H54 (cell line): ENCODE measurements at places on chromosomes 4 and X.

DNA sequence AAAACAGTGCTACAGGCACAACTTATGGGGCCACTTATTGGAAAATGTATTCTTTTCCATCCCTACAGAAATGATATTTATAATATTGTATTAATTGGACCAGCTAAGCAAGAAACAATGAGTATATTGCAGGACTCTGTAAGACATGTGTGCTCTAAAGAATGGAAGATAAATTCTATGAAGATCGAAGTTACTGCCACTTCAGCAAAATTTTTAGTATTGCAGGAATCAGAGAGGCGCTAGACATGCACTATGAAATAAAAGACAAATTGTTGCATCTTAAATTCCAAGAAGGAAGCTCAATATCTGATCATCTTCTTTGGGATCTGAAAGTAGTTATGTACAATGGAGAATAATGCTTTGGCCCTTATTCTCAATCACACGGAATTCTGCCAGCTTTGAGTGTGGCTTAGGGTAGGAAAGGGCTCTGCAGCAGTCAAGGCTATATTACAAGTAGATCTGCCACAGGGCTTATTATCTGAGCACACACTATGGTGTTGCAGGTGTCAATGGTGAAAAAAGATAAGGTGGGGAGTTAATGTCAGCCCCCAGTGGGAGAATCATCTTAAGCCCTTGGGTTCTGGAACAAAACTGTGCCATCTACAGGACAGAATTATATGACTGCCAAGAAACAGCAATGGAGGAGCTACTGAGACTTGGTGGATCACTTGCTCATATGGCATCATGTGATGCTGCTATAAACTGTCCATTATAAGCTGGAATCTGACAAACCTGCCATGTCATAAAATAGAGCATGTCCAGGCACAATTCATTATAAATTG lies 334.0 kb upstream of the NDST3 start:
- DNase-seq, result no peak

DNA sequence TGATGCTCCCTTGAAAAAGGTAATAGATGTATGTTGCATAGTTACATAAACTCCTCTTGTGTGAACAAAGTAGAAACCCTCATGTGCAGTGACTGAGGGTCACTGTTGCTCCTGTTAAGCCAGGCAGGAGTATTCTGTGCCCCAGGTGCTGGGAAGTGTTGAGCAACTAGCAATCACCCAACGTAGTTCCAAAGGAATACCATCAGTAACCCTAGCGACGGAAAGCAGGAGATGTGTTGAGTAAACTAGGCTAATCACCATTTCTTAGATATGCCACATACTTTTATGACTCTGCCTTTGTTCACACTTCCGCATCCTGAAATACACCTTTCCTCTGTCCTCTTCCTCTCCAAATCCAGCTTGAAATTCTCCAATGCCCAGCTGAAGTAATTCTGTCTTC lies 50.9 kb upstream of the TAB3 start:
- no peak for DNase-seq

DNA sequence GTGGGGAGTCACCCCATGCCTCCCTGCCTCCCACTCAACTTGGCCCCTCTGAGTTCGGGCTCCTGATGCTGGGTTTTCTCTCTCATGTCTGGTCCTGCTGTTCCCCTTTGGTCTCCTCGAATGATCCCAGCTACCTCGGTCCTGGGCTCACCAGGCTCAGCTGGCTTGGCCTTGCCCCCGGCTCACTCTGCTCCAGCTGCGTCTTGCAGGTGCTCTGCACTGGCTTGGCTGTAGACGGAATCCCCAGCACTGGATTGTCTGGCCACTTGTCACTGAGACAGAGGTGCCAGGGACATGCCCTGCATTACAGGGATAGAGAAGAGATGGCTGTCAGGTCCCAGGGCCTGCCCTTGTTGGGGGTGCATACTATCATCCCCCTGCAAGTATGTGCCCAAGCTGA lies 41.6 kb upstream of the NYX start:
- DNase-seq, result no peak

DNA sequence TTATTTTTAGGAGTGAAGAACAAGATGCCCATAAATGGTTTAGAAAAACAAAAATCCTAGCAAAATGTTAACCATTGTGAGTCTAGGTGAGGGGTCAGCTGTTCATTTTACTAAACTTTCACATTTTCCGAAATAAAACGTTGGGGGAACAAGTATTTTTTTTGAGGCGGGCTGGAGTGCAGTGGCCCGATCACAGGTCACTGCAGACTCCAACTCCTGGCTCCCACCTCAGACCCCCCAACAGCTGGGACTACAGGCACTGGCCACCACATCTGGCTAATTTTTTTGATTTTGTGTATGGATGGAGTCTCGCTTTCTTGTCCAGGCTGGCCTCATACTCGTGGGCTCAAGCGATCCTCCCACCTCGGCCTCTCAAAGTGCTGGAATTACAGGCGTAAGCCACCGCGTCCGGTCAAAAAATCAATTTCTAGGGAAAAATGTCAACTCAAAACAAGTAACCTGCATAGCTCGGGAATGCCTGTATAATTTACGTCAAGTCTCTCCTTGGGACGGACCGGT lies 742 bp upstream of the TAF1 start:
- no peak for DNase-seq

- DNase-seq, result no peak
Observed at GRCh38 chrX:38117485-38117884, 103.2 kb downstream of the SRPX start.

- DNase-seq, result no peak
Observed at GRCh38 chr4:124019749-124020549, 623.4 kb downstream of the SPRY1 start.

DNA sequence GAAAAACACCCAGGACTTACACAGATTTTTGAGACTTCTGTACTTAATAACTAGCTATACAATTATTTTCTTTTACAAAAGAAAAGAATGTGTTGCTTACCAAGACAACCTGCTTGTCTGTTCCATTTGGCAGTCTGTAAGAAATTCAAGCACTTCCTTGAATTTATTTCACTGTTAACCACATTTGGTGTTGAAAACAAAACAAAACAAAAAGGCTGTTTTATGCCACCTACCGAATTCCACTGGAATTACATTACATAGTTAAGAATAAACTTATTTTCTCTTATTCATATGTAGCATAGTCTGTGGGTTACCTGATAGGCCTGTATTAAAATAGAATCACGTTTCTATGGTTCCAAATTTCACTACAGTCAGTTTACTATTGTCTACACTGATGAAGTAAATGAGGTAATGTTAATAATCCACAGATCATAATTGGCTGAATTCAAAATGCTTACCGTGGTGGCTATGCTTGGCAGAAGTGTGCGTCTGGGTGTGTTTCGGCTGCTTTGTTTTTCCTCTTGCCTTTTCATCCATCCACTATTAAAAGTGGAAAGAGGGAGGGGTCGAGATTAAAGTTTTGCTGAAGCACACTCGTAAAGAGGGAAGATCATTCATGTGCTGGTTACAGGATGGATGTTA lies at the start of gene TLR1:
TLR1 (minus strand) TSS at position 138 of the 642 bp plus-strand sequence. CDS start 5,960 bp downstream, outside the sequence.
- DNase-seq, result no peak

- DNase-seq, result no peak
Observed at GRCh38 chr4:177393236-177393635, 49.0 kb downstream of the AGA start.

DNA sequence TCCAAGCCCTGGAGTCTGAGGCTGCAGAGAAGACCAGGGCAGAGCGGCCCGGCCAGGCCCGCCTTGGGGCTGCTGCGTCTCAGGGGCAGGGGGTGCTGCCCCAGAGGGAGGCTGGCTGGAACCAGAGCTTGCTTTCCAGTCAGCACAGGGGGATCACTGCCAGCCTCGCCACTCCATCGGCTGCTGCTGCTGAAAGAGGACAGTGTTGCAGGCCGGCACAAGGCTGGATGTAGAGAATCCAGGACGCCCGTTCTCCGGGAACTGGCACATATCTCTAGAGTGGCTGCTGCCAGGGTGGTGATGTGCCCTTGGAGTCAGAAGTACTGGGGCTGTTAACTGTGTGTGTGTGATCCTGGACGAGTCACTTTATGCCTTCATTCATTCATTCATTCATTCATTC lies 31.9 kb upstream of the SORCS2 start:
- DNase-seq, result no peak

DNA sequence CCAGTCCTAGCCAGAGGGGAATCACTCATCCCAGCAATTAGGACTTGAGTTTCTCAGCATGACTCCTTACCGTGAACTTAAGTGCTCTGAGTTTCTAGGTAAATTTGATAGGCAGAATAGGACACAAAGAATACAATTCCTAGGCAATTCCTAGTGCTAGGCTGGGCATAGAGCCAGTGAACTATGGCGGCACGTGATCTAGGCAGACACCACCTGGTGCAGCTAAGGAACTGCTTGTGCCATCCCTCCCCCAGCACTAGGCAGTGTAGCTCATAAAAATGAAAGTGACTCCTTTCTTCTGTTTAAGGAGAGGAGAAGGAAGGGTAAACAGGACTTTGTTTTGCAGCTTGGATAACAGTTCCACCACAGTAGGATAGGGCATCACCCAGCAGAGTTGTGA lies 736.3 kb upstream of the PCDH7 start:
- no peak for DNase-seq

GRCh38 chr4:92101737-92102172 lies 202.0 kb upstream of the GRID2 start:
- peak; percentile 2 for DNase-seq

- DNase-seq, result no peak
Observed at GRCh38 chrX:86149119-86149518, 868 bp downstream of the DACH2 start.

GRCh38 chrX:23434356-23434884 lies 99.8 kb downstream of the PTCHD1 start:
- DNase-seq, result no peak

- no peak for DNase-seq
Observed at GRCh38 chr4:54255881-54256280, 26.8 kb downstream of the PDGFRA start.

DNA sequence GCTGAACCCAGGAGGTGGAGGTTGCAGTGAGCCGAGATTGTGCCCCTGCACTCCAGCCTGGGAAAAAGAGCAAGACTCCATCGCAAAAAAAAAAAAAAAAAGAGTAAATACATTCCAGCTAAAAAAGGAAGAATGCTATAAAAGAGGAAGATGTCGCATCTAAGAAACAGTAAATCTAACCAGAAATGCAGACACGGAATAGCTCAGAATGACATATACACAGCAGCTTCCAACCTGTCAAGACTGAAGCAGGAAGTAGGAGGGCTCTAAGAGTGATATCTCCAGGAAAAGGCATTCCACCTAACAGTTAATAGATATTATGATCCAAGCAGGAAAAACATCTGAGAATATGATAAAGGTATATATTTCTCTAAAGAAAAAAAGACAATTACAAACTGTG lies 16.0 kb downstream of the CLOCK start:
- DNase-seq, result no peak

- no peak for DNase-seq
Observed at GRCh38 chrX:153468008-153468580, 2.3 kb downstream of the HAUS7 start.

DNA sequence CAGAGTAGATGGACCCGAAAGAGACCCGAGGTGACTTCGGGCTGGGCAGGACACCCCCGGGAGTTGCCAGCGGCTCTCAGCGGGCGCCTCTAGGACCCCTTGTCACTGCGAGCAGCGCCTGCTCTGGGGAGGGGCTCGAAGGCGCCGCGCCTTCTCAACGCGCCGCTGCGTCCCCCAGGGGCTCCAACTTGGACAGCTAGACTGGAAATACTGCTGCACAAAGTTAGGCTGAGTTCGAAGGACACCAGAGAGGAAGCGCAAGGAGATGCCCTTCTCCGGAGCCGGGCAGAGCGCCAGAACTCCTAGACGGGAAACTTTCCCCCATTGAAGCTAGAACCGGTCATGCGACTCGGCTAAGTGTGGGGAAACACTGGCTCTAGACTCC lies 493 bp upstream of the KCNIP4 start:
- DNase-seq, result no peak

- no peak for DNase-seq
Observed at GRCh38 chr4:43242606-43243005, 350.1 kb downstream of the GRXCR1 start.

DNA sequence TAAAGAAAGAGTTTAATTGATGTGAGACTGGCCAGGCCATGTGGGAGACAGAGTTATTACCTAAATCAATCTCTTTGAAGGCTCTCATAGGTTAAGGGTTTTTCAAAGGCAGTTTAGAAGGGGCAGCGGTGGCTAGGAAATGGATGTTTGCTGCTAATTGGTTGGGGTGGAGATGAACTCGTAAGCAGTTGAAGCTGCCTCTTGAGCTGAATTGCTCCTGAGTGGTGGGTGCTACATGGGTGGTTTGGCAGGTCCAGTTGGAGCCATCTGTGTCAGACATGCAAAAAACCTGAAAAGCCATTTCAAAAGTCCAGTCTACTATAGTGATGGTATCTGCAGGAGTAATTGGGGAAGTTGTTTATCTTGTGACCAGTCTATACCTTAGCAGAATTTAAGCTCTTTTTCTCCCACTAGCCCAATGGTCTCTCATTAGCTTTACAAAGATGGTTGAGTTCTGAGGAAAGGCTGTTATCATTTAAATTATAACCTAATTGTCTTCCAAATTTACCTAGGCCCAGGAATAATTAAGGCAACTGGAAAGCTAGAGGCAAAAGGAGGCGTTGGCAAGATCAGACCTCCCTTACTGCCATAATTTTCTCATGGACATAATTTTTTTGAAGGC lies 762.4 kb upstream of the FRG1 start:
- no peak for DNase-seq

GRCh38 chrX:85808217-85808616 lies 239.1 kb downstream of the CHM start:
- DNase-seq, result no peak

DNA sequence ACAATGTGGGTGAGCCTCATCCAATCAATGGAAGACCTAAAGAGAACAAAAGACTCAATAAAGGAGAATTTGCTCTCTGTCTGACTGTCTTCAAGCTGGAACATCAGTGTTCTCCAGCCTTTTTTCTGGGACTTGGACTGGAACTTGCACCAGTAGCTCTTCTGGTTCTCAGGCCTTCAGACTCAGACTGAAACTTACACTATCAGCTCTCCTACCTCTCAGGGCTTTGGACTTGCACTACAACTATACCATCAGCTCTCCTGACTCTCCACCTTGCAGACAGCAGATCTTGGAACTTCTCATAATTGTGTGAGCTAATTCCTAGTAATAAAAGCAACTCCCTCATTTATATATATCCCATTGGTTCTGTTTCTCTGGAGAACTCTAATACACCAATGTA lies 185.9 kb downstream of the SMIM20 start:
- no peak for DNase-seq

DNA sequence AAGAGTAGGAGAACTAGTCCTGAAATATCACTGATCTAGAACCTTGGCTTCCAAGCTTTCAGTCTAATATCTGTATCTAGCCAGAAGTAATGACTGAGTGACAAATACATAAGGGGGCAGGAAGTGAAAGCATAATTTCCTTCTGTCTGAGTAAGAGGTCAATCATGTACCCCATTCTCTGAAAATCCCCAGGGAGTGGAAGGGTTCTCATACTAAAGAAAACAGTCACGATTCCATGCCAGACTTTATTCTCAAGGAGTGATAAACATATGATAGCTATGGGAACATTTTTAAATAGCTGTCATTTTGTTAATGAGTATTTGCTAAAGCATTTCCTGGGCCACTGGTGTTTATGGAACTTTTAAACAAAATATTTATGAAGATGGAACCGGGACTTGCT lies 308.5 kb downstream of the ARHGAP24 start:
- DNase-seq, result no peak

- DNase-seq, result no peak
Observed at GRCh38 chr4:56077676-56078075, 128.9 kb downstream of the CEP135 start.

GRCh38 chr4:52197306-52197705 lies 146.2 kb downstream of the SPATA18 start:
- DNase-seq, result no peak
